D341Med (cell line): ENCODE measurements at places on chromosomes 3 and 15.

- no peak for DNase-seq
These were observed 74.2 kb downstream of the CRTC3 start for GRCh38 chr15:90603893-90604292.

- no peak for DNase-seq
These were observed 345.7 kb upstream of the RBMS3 start for GRCh38 chr3:28935146-28935545.

DNA sequence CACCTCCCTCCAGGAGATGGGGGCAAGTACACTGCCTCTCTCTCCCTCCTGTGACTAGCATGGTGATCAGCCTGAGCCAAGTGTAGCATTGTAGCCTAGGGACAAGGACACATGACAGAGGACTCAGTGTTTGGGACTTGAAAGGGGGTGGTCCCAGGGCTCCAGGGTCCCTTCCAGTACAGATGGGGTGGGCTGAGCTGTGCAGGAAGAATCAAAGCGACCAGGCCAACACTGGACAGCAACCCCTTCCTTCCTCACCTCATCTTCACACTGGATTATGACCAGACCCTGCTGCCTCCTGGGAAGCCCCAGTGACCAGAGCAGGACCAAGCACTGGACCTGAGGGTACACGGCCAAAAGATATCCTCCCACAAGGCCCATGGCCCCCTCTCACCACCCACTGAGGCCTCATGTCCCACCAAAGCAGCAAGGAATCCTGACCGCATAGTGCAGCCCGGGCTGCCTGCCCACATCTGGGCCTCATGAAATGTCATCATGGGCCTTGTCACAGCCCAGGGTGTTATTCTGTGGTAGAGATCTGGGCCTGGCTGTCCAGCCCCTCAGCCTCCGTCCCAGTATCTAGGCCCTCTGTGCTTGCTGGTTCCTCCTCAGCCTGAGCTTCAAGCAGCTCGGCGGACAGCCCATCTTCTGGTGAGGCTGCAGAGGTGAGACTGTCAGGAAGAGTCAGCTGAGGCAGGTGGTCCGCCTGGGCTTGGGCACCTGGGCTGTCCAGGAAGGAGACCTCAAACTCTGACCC lies 9.5 kb downstream of the GORASP1 start:
- DNase-seq: no peak

DNA sequence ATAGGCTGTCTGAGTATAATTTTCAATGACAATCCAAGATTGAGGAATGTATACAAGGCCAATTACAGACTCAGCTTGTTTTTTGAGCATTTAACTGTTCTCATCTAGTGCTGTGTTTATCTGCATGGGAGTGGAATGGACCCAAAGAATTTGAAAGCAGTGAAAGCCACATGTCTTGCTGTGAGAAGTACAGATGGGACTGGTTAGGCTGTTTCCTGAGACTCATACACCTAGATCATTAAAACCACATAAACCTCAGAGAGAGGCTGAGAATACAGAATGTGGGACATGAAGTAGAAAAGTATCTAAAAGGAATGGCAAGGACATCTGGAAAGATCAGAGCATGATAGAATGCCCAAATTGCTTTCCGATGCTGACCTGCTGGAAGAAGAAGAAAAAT lies 224.6 kb downstream of the NLGN1 start:
- DNase-seq: no peak

GRCh38 chr3:125398952-125399351 lies 23.8 kb upstream of the ZNF148 start:
- no peak for DNase-seq

- no peak for DNase-seq
These were observed 57.5 kb downstream of the RBPMS2 start for GRCh38 chr15:64717735-64718495.
